ENCODE measurements at places on chromosomes 6 and 20.

- no peak for DNase-seq
Observed at GRCh38 chr6:158755636-158756035, 63.5 kb downstream of the EZR start.

DNA sequence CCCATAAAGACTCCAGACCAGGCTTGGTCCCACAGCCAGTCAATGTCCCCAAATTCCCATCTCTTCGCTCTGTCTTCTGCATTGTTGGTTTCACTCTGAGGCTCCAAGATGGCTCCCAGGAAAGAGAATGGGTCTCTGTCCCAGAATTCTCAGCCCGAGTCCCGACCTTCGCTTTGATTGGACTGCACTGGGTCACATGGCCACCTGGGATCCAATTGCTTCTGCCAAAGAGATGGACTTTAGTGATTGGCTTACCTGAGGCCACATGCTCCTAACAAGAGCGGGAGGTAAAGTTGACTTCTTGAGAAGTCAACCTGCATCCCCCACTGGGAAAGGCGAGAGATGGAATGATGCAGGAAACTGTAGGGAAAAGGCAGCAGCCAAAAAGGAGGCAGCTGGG lies 104.7 kb upstream of the PMEPA1 start:
- DNase-seq = no peak

- DNase-seq = no peak
Observed at GRCh38 chr20:56778765-56779195, 149.7 kb downstream of the TFAP2C start.

DNA sequence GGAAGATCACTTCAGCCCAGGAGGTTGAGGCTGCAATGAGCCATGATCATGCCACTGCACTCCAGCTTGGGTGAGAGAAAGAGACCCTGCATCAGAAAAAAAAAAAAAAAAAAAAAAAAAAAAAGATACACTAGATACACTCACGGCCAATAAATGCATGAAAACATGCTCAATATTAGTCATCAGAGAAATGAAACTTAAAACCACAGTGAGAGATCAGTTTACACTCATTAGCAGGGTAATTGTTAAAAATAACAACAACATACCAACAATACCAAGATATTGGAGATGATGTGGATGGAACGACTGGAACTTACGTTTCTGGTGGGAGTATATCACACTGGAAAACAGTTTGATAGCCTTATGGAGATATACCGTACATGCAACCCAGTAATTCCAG lies 29.9 kb downstream of the HS3ST5 start:
- DNase-seq = no peak

DNA sequence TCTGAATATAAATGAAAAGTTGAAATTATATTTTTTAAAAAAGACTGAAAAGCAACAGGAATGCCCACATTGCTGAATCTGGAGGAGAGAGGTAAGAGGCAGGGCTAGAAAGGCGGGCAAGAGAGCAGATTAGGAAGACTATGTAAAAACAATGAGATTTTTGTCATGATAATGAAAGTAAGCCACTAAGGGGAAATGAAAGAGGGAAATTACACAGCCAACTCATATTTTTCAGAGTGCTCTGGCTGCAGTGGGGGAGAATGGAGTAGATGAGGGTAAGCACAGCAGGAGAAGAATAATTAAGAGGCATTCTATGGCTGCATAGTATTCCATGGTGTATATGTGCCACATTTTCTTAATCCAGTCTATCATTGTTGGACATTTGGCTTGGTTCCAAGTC lies 281.9 kb downstream of the PKHD1 start:
- DNase-seq = no peak

DNA sequence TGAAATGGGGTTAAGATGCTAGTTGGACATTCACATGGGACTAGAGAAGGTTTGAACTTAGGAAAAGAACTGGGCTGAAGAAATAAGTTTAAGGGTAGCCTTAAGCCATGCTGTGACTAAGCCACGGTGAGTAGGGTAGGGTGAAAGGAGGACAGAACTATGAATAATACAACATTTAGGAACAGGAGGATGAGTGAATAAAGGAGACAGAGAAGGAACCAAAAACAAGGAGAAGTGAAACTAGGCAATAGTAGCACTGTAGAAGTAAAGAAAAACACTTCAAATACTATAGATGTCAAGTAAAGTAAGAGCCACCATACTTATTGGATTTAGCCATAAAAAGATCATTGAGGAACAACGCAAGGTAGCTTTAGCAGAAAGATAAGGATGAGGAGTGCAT lies 111.2 kb downstream of the KCNQ5 start:
- no peak for DNase-seq

- DNase-seq = no peak
Observed at GRCh38 chr20:53905019-53905819, 165.2 kb downstream of the BCAS1 start.

GRCh38 chr6:81293896-81294295 lies 458.6 kb downstream of the TENT5A start:
- no peak for DNase-seq

DNA sequence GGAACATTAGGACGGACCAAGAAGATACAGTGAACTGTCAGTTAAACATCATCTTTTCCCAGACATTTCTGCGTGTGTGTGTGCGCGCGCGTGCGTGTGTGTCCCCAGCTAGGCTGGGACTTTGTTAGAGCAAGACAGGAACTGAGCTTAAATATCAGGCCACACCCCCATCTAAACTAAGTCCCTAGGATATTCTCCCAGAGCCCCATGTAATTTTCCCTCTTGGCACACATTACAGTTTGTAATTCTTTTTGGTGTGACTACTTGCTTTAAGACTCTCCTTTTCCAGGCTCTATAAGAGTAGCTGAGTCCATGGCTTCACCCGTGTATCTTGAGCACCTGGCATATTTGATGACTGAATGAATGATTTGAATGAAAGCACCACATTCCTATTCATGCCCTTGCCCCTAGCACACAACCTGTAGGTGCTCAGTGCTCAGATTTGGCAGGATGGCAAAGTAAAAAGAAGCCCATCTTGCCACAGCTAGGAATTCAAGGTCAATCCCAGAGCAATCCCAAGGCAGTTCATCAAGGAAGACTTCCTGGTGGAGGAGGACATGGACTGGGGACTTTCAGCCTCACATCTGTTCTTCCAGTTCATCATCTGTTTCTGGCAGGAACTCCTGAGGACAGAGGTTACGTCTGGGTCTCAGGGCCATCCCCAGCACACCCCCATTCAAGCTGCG lies 69.2 kb downstream of the MRPL14 start:
- no peak for DNase-seq

- no peak for DNase-seq
Observed at GRCh38 chr20:46827718-46828458, 66.8 kb upstream of the EYA2 start.

DNA sequence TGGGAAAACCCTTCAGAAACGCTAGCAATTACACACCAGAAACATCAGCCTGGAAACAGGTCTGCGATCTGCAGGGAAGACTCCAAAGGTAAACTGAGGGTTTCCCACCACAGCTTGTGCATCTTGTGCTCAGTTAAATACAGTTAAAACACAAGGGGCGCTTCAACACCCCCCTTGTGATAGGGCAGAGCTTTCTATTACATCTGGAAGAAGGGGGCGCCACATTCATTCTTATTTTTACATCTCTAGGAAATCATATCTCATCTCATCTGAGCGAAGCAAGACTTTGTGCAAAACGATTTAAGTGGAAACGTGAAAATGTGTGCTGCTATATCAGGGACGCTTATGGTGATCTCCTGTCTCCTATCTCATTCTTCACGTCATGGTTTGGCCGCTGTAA lies 58.5 kb downstream of the PRND start:
- DNase-seq = no peak

DNA sequence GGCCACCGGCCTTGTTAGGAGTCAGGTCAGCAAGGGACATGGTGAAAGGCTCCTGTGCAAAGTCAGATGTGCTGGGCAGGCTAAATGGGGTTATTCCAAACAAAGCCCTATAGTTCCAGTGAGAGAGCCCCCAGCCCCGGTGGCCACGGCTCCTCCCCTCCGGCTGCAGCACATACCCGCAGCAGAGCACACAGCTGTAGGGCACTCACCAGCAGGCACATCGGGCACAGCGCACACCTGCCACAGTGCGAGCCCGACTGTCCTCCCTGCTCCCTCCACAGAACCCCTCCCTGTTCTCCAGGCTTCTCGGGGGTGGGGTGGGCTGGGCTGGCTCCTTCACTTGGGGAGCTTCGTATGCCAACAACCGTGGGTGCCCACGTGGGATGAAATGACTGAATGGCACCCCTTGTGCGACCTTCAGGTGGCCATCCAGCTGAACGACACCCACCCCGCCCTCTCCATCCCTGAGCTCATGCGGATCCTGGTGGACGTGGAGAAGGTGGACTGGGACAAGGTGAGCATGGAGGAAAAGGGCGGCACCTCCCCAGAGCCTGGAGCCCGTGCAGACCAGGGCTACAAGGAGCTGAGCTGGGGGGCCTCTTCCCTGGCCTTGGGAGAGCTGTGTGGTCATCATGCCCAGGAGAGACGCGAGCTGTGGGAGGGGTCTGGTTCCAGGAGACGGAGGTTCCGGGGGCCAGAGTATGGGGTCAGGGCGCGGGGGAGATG lies 30.9 kb downstream of the PYGB start:
- DNase-seq = no peak

- no peak for DNase-seq
Observed at GRCh38 chr6:56732517-56732916, 89.8 kb upstream of the DST start.

GRCh38 chr20:775679-776135 lies 7.4 kb upstream of the SLC52A3 start:
- no peak for DNase-seq

DNA sequence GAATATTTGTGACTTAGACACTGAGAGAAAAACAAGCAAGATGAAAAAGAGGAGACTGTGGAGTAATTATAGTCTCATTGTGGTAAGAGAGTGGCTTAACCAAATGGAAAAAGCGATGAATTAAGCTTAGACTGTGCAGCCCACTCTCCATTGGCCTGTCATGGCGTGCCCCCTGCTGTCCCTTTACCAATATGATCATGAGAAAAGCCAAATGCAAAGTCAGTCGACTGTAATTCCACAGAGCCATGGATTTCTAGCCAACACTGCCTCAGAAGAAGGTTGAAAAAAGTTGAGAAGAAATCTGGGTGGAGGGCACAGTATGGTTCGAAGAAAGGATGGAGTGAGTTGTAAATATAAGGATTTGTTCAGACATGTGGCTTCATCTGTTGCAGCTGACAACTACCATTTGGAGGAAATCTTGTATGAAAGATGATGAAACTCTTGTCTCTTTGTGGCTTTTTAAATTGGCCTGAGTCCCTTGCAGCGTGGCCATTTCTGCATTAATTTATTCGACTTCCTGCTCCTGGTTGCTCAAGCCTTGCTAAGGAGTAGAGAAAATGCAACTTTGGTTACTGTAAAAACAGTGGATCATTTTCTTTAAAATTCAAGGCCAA lies 251.4 kb downstream of the DOK5 start:
- no peak for DNase-seq

DNA sequence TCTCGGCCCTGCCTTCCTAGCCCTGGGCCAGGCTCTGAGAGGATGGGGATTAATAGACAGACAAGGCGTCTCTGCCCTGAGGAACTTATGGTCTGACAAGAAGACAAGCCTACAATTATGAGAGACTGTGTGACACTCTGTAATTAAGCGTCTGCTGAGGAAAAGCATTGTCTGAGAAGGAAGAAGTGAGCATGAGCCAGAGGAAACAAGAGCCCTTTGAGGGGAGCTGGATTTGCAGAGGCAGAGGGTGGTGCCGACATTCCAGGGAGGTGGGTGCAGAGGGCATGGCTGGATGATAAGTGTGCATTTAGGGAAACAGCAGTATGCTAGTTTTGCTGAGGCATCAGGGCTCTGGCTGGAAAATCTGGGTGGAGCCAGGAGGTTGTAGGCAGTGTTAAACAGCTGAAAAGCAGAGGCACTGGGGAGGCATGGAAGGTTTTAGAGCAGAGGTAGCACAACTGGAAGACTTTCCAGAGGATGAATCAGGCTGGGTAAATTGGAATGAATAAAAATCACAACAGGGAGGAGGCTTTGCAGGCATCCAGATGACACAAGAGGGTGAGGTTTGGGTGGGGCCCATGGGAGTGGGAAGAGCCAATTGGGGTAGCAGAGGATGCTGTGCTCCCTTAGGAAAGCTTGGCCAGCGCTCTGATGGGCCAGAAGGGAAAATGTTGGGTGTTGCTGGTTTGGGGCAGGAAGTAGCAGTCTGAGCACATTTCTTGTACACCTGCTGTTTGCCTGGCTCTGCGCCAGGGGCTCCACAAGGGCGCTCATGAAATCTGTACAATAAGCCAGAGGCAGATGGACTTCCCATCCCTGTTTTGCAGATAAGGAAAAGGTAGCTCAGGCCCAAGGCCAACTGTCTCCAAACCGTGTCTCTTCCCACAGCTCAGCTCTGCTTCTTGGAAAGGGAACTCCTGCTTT lies 74.0 kb upstream of the MYL9 start:
- peak; percentile 46 for DNase-seq

DNA sequence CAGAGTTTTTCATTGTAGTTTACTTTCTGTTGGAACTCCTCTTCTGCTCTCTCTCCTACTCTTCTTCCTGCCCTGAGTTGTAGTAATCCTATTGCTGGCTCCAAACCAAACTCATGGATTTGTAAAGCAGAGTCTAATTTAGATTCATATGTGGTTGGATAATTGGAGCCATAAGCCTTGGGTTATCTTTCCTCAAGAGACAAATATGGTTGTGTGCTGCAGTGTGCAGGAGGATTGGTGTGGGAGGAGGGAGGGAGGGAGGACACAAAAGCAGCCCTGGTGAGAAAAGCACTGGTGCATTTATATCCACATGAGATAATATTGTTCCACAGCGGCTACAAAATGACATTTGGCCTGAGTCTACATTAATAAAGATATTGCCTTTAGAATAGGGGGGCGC lies 4.2 kb downstream of the HLA-G start:
- no peak for DNase-seq

DNA sequence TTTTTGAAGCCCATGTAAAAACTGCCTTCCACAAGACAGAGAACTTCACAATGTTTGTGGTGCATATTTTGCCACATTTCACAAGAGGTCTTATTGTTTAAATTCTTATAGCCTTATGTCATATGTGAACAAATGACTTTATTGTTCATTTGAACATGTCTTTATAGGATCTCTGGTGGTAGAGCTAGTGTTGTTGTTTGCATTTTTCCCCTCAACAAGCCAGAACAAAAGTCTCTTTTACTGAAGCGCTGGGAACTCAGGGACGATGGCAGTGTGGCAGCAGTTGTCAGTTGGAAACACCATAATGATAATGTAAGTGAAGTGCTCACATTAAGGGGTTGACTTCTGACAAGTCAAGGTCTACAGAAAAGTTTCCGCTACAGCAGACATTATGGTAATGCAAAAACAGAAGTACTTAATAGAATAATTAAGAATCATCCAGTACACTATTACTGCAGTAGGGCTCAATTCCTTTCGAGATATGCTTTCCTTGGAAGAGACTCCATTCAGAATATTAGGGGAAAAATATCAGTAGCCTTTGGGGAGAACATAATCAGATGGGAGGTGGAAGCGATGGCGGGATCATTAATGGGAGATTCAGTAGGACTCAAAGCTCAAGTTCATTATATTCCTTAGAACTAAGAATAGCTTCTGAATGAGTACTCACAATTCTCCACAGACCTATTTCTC lies 180.0 kb downstream of the GJA10 start:
- DNase-seq = no peak

Measured in CD4-positive, alpha-beta T cell treated with Interferon gamma for 1 hour (primary cell).